Thymus (tissue), 14 donors: ENCODE measurements at places on chromosomes 7 and 10.

GRCh38 chr10:114685456-114685855, 27.4 kb upstream of the ABLIM1 start:
- no peak for DNase-seq

DNA sequence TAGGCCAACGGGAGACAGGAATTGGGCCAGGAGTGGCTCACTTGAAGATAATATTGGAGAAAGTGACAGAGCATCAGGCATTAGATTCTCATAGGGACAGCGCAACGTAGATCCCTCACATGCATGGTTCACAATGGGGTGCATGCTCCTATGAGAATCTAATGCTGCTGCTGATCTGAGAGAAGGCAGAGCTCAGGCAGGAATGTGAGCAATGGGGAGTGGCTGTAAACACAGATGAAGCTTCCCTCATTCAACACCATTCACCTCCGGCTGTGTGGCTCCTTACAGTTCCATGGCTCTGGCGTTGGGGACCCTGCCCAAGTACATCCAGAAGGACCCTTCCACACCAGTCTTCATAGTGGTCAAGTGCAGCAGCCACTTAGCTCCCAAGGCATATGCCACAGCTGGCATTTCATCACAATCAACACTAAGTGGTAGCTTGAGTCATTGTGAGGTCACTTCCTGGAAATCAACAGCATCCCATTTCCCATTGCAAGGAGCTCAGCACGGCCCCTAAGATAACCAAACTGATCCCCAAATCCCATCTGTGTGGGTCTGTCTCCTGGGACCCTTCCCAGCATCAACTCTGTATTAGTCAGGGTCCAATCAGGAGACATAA, 174.5 kb downstream of the TPST1 start:
- DNase-seq, result no peak

DNA sequence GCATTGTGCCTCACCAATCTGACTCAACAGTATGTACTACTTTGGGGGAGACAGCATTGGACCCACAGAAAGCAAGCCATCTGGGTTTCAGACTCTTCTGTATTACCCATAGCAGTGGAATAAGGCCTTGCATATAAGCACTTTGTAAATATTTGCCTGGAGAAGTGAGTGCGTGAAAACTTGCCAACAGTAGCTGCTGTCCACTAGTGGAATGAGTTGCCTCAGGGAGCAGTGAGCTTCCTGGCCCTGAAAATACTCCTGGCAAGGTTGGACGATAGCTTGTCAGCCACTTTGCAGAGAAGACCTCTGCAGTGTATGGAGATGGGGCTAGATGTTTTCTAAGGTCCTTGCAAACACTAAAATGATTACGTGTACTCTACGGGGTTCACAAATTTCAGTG, 21.6 kb downstream of the GARS1 start:
- DNase-seq, result no peak

GRCh38 chr7:157360483-157361025, 23.8 kb downstream of the DNAJB6 start:
- DNase-seq, result no peak

DNA sequence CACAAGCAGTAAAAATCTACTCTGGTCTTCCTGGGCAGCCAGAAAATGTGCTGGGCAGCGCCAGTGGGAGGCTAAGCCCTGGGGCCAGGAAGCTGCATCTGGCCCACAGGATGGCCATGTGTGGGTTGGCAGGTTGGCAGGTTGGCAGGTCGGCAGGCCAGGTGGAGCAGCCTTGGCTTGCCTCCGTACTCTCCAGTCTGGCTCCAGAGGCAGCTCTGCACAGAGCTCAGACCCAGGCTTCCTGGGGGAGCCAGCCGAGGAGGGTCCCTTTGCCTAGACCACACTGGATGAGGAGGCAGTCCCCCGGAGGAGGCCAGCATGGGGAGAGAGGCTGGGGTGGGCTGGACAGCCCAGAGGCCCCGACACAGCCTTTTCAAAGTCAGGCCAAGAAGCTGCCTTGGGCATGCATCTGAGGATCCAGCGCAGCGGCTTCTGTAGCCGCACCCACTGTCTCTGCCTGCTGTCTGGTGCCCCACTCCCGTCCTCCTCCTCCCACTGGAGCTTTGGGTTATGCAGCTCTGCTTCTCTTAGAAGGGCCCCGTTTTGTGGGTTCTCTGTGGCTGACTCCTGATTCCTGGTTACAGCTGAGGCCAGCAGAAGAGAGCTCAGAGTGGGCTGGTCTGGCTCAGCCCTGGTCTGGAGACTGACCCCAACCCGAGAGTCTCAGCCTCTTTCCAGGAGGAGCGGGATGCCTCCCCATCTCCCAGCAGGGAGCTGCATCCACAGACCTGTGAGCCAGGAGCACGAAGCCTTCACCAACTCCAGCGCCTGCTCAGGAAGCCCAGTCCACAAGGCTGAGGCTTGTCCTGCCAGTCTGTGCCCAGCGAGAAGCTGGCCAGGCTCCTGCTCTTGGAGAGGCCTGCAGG, 44.6 kb downstream of the CFAP46 start:
- no peak for DNase-seq

- peak; percentile 40 for DNase-seq
Measured at GRCh38 chr10:33334805-33335550, 511 bp upstream of the NRP1 start.

- DNase-seq, result no peak
Measured at GRCh38 chr10:117532451-117533107, 10.0 kb upstream of the EMX2 start.

DNA sequence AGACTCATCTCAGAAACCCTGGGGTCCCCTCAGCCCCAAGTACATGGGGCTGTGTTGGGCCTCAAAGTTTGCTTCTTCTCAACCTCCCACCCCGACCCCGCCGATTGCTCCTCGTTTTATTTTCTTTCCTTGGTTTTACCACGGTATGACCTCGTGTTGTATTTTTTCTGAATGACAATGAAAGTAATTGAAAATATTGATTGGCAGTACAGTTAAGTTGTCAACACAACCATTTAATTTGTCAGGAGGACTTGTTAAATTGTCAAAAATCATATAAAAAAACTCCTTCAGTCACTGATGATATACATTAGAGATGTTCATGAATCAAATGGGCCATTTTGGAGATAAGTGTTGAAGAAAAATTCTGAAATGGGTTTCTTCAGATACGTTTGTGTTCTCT, 520.7 kb downstream of the LRMDA start:
- no peak for DNase-seq

DNA sequence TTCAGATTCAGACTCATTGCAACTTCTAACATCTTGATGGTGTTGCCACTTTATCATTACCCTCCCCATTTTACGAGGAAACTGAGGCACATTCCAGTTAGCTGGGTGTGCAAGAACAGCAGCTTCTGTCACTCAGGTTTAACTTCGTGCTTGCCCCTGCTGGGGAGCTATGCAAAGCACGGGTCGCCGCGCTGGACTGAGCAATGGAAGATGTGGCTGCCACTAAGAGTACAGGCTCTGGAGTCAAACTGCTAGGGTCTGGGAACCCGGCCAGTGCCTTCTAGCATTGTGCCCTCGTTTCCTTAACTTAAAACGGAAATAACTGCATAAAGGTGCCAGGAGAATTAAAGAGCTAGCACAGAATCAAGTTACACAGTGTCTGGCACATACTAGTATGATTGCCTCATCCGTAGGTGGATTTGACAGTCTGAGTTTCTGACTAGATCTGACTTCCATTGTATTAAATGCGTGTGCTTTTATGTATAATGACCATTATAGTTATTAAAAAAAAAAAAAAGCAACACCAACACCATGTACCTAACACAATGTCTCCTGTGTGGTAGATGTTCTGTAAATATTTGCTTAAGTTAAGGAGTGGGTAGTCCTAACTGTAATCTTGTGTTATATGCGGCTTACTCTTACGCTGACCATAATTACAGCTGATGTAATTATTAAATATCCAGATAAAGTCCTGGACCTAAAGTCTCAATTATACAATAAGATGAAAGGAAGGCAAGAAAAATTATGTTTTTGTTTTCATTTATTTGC, 842 bp downstream of the ZNF22 start:
- peak; percentile 59 for DNase-seq

- DNase-seq, result no peak
Measured at GRCh38 chr10:85610381-85611092, 756.1 kb downstream of the GRID1 start.

DNA sequence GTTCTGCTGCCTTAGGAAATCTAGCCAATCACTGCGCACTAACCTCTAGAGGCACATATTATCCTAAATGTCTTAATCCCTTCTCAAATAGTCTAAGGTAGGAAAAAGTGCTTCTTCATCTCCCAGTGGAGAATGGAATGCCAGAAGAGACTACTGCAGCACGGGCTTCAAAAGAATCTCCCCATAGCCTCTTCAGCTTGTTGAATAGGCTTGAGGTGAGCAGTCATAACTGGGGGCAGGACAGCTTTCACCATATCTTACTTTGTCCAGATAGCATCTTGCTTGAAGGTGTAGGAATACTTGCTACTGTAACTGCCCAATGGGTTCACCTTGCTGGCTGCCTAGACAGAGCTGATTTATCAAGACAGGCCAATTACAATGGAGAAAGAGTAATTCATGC, 88.8 kb downstream of the MBL2 start:
- no peak for DNase-seq

- DNase-seq, result no peak
Measured at GRCh38 chr10:84160663-84161362, 12.8 kb upstream of the GPR15LG start.

DNA sequence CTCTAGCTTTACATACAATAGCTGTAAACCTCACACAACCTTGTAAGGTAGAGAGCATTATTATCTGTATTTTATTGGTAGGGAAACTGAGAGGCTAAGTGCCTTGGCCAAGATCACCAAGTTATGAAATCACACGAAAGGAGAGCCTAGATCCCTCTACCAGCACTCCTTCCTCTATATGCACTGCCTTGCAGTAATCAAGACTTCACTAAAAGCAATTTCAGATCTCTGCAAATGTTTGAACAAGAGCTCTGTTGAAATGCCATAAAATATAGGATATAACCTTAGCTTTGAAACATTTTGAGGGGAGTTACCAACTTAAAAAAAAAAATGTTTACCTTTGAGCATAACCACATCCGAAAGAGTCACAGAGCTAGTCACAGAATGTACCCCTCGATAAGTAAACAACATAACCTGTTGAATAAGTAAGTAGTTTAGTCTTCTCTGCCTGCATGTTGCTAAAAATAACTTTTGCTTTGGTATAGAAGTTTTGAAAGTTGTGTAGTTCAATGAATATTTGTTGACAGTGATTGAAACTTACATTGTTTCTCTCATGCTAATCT, 709.4 kb downstream of the AUTS2 start:
- no peak for DNase-seq

DNA sequence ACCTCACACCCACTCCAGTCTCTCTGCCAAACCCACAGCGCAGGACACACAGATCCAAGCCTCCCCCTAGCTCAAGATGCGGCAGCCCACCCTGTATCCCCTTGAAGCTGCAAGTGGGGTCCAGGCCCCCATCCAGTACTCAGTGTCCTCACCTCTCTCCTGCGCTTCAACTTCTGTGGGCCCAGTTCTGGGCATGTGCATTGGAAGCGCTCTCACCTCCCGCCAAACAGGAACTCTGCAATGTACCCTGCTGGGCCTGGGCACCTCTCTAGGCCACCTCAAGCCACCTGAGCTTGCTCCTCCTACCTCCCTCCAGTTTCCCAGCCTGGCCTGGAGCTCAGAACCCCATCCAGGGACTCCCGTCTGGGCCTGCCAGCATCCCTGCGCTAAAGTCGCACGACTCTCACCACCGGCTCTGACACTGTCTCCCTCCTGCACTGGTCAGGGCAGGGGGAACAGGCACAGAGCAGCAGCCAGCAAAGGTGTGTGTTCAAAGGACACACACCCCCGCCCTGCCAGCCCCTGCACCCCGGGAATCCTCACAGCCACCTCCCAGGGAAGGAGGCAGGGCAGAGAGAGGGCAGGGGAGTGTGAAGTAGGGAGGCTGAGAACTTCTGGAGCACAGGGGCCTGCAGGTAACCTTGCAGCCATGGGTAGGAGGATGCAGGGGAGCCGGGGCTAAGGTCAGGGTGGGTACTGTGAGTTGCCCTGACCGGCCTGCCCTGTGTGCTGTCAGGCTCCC, 51.7 kb upstream of the MSMB start:
- no peak for DNase-seq
